Activated T-cell treated with anti-CD3 and anti-CD28 coated beads for 4 hours (primary cell): ENCODE measurements at places on chromosomes 7 and 10.

DNA sequence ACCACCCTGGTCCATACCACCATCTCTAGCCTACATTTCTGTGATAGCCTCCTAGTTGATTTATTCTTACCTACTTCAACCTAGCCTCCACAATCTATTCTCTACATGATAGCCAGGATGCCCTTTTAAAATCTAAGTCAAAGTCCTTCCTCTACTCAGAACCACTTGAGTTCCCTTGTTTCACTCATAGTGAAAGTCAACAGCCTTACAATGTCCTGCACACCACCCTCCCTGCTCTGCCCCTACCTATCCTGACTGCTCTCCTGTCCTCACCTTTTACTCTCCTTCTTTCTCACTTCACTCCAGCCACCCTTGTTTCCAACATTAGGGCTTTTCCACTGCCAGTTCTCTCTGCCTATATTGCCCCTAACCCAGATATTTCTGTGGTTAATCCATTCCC, 146.7 kb downstream of the GRM3 start:
- DNase-seq = no peak

- no peak for DNase-seq
These were observed 39.9 kb upstream of the MMD2 start for GRCh38 chr7:4998910-4999309.

DNA sequence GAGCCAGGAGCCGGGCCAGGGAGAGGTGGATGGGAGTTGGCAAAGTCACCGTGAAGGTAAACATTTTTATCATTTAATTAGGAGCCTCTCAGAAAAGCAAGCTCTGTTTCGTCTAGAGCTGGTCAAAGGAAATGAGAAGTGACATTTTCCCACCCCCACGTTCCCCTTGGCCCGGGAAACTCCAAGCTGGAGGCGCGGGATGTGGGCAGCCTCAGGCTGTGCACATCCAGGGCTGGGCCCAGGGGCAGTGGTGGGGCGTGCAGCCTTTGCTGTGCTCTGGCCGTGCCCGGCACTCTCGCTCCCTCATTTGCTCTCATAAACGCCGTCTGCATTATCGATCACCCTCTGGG, 135.6 kb upstream of the RET start:
- no peak for DNase-seq

- DNase-seq = no peak
These were observed 103.6 kb downstream of the PARD3 start for GRCh38 chr10:34711500-34711899.

DNA sequence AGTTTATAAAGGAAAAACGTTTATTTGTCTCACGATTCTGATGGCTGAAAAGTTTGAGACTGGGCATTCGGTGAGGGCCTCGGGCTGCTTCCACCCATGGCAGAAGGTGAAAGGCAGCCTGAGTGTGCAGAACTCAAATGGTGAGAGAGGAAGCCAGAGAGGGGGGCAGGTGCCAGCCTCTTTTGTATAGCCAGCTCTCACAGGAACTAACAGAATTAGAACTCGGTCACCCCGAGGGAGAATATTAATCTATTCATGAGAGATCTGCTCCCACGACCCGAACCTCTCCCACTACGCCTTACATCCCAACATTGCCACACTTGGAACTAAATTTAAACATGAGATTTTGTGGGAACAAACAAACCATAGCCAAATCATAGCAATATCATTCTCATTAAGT, 112.6 kb downstream of the ZPBP start:
- no peak for DNase-seq

GRCh38 chr7:140201393-140201792, 24.6 kb upstream of the KDM7A start:
- DNase-seq = no peak

DNA sequence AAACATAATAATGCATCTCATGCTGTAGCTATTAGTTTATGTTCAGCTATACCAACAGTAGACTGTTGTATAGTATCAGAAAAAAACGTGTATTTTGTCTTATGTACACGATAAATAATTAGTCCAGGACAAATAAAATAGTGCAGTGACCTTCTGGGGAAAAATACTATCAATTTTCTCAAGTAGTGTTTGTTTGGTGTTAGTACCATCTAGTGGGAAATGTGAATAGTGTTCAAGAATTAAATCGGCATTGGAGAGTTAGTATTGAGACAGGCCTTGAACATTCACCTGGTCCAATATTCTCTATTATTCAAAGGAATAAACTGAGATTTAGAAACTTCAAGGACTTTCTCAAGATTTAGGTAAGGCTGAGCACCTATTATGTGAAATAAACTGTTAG, 21.7 kb upstream of the OR2A5 start:
- DNase-seq = no peak

GRCh38 chr10:103512591-103513379, 19.3 kb downstream of the NEURL1 start:
- no peak for DNase-seq

- no peak for DNase-seq
These were observed 255.7 kb upstream of the MKLN1 start for GRCh38 chr7:131071786-131072504.

DNA sequence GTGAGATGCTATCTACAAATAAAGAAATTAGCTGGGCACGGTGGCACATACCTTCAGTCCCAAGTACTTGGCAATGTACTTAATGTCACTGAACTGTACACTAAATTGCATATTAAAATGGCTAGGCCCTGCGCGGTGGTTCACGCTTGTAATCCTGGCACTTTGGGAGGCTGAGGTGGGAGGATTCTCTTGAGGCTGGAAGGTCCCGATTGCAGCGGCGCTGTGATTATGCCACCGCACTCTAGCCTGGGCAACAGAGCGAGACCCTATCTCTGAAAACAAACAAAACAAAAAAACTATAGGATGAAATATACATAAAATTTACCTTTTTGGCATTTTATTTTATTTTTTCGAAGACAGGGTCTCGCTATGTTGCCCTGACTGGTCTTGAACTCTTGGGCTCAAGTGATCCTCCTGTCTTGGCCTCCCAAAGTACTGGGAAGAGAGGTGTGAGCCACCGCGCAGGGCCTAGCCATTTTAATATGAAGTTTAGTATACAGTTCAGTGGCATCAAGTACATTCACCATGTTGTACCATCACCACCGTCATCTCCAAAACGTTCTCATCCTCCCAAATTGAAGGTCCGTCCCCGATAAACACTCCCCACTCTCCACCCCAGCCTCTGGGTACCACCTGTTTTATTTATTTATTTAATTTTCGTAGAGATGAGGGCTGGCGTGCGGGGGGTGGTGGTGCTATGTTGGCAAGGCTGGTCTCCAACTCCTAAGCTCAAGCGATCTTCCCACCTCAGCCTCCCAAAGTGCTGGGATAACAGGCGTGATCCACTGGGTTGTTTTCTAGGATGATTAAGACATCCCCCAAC, 1.3 kb upstream of the EIF3B start:
- DNase-seq = no peak
